ENCODE measurements at places on chromosomes 7 and 10.

GRCh38 chr10:110522365-110522988 is 24.8 kb downstream of the DUSP5 start:
- no peak for DNase-seq

DNA sequence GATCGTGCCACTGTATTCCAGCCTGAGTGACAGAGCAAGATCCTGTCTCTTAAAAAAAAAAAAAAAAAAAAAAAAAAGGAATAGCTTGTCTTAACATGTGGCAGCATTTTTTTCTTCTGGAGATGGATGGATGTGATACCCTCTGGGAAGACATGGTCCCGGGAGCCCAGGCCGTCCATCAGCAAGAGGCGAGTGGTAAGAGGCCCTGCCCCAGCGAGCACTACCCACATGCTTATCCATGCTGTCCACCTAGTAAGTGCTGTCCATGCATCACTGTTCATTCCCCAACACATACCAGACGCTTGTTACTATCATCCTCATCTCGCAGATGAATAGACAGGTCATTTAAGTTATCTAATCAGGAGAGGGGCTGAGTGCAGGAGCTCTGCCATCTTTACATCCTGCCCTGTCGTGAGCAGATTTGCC is 12.9 kb downstream of the ATP6V1F start:
- DNase-seq, result no peak

DNA sequence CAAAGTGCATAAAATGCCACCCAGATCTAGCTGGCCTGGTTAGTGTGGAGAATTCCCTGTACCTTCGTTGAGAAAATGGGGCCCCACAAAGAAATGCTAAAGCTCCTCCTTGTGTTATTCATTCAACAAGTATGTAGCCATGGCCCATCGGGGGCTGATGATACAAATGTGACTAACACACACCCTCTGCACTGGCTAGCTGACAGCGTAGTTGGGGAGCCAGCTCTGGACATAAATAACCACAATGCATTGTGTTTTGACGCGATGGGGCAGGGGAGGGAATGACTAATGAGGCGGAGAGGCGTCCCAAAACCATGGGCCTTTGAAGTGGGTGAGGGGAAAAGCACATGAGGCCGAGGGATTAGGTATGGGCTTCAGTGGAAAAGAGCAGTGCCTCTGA is 28.2 kb upstream of the ASL start:
- DNase-seq, result peak; percentile 67

GRCh38 chr7:152859781-152860191 is 100.2 kb downstream of the ACTR3B start:
- DNase-seq, result no peak

Measured in adipocyte (in vitro differentiated cells).